ENCODE measurements at places on chromosomes 11 and 22.

DNA sequence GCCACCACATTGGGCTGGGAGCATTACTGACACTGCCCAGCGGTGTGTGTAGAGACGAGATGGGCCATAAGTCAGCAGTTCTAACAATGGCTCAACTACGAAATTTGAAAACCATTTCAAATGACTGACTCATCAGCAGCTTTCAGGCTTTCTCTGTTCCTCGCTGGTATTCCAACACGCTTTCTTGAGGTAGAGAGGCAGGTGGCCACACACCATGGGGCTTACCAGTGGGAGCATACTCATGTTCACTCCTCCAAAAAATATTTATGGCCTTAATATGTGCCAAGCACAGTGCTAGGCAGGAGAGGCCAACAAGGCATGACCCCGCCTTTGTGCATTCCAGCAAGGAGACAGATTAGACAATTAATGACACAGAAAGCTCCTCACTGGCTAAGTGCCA is 20.3 kb downstream of the ARFGAP2 start:
- no peak for DNase-seq

DNA sequence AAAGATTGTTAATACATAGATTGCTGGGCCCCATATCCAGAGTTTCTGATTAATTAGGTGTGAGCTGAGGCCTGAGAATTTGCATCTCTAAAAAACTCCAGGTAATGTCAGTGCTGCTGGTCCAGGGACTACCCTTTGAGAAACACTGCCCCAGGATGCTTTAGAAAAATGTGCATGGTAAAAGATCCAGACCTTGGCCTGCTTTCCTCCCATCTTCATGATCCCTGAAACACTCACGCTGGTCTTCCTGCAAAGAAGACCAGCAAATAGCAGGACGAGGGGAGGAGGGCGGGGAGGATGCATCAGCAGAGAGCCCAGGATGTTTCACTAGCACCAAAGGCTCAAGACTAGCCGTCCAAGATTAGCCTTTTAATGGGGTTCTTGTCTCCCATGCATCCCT is at the start of gene OR8A1:
OR8A1 (plus strand) TSS at position 301 of the 400 bp plus-strand sequence. CDS start 123 bp downstream, outside the sequence.
- DNase-seq, result no peak

- DNase-seq, result no peak
These were observed 24.4 kb upstream of the IGSF9B start for GRCh38 chr11:133981156-133981555.

- DNase-seq, result no peak
These were observed 1133.4 kb upstream of the CCDC90B start for GRCh38 chr11:84419616-84420015.

DNA sequence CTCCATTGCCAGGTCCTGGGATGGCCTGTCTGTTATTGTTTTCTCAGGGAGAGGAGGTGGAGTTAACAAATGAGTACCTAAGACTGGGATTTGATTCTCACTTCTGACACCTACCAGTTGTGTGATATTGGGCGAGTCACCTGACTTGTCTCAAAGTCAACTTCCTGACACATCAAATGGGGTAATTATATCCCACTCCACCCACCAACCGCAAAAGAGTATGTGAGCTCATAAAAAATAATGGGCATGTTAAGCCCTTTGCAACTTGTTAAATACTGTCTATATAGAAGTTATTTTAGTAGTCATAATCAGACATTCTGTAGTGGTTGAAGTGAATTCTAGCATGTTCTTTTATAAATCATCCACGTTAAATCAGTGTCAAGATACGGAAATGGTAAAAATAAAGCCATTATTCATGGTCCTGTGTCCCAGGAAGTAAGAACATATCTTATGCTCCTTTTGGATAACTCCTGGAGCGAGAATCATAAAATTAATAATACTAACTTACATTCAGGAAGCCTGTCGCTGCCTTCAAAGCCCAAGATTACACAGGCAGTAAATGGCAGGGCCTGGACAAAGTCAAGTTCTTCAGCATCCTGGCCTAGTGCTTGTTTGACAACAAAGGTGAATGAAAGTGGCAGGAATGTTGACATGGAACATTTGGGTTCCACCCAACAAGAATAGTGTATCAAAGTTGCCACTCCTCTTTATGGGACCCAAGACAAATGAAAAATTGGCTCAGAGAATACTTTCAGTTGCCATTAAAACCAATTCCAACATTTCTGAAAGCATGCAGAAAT is 54.3 kb downstream of the SYTL2 start:
- no peak for DNase-seq

- no peak for DNase-seq
These were observed 874 bp downstream of the ZFTA start for GRCh38 chr11:63767565-63768236.

- DNase-seq, result no peak
These were observed 23.6 kb upstream of the PAMR1 start for GRCh38 chr11:35548925-35549561.

GRCh38 chr11:69874984-69875624 is 55.9 kb upstream of the FGF3 start:
- no peak for DNase-seq

DNA sequence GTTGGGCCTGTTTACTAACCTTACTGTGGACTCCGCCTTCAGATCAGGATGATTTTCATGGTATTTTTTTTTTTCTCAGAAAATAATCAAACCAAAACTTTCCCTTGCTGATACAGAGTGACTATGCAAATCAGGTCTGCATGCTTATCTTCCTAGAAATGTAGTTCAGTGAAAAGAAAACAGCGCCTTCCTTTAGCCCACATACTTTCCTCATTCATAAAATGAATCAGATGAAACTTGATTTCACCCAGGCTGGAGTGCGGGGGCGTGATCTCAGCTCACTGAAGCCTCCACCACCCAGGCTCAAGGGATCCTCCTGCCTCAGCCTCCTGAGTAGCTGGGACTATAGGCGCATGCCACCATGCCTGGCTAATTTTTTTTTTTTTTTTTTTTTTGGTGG is 26.0 kb downstream of the ZNRF3 start:
- no peak for DNase-seq

DNA sequence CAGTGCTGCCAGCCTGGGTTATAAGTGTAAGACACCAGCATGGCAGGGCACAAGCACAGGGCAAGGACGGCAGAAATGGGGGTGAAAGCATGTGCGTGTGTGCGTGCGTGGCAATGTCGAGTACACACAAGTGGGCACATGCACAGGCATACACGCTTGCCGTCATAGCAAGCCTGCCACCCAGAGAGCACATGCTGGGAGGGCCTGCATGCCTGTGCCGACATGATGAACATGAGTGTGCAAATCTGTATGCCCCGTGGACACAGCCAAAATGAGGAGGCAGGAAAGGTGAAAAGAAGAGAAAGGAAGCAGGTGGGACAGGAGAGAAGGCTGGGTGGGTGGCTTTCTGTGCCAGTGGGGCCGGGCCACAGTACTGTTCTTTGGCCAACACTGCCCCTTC is 62.9 kb downstream of the NECTIN1 start:
- no peak for DNase-seq

DNA sequence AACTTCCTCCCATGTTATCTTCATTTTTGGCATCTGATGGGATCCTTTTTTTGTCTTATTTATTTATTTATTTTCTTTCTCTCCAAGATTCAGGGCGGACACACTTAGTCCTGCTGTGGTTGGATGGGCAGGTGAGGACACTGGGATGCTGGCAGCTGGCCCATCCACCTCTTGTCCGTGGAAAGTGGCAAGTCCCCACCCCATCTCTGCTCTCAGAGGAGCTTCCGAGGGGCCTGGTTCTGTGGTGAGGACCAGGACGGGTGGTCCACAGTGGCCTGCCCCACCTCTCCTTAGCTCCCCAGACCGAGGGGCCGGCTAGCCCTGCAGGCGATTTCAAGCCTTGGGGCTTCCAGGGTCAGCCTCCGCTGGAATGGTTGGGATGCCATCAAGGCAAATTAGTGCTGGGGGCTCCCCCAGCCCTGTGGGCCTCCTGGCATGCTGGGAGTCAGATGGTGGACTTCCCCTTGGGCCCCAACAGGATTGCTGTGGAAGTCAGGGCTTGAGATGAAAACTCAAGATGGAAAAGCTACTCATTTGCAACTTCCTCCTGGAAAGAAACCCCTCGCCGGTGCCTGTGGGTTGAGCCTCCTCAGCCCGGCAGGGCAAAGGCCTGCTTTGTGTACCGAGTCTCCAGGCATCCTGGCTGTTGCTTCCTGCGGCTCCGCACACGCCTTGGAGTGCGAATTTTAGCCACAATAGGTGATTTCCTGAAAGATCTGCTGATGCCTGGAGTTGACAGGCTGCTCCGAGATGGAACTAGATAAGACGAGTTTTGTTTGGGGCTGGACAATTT is 31.2 kb upstream of the LINC01488 start:
- DNase-seq, result no peak

- DNase-seq, result no peak
These were observed 140.7 kb upstream of the CTSC start for GRCh38 chr11:88478136-88478815.

- DNase-seq, result no peak
These were observed 206.2 kb upstream of the MTMR2 start for GRCh38 chr11:96130061-96130620.

GRCh38 chr11:117505285-117505970 is 177.8 kb downstream of the CEP164 start:
- no peak for DNase-seq

- DNase-seq, result no peak
These were observed 4.0 kb upstream of the FAM111A start for GRCh38 chr11:59138643-59139042.

GRCh38 chr11:38924644-38925043 is 2326.6 kb upstream of the RAG2 start:
- DNase-seq, result no peak

Data from iPS DF 6.9 (cell line).